Hepatocyte (in vitro differentiated cells): ENCODE measurements at places on chromosomes 1 and 21.

GRCh38 chr1:8154621-8155052, 128.5 kb upstream of the ERRFI1 start:
- peaks cover 4% of the 10 kb centered on the region for H3K4me1 ChIP-seq
- no peaks in the 10 kb centered on the region for H3K27me3 ChIP-seq
- peak overlapping the region; percentile 76 for H3K27ac ChIP-seq
- no peaks in the 10 kb centered on the region for H3K36me3 ChIP-seq
- peak; percentile 77 for DNase-seq

GRCh38 chr1:46544561-46545240, 6.7 kb downstream of the KNCN start:
- H3K4me3 ChIP-seq, result no peak overlapping the region
- peaks cover 67% of the 10 kb centered on the region for H3K27me3 ChIP-seq

DNA sequence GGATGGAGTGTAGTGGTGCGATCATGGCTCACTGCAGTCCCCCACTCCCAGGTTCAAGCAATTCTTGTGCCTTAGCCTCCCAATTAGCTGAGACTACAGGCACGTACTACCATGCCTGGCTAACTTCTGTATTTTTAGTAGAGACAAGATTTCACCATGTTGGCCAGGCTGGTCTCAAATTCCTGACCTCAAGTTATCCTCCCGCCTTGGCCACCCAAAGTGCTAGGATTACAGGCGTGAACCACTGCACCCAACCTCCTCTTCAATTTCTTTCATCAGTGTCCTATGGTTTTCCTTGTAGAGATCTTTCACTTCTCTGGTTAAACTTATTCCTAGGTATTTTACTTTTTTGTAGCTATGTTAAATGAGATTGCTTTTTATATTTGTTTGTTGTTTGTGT, 10.7 kb upstream of the MAST2 start:
- no peaks in the 10 kb centered on the region for H3K27me3 ChIP-seq
- no peaks in the 10 kb centered on the region for H3K36me3 ChIP-seq
- H3K27ac ChIP-seq, result no peak overlapping the region

- no peaks in the 10 kb centered on the region for H3K27me3 ChIP-seq
- H3K4me3 ChIP-seq, result no peak overlapping the region
- H3K27ac ChIP-seq, result no peak overlapping the region
- peaks cover 4% of the 10 kb centered on the region for H3K4me1 ChIP-seq
- no peaks in the 10 kb centered on the region for H3K36me3 ChIP-seq
Observed at GRCh38 chr1:29630756-29631155, 394.4 kb downstream of the PTPRU start.

DNA sequence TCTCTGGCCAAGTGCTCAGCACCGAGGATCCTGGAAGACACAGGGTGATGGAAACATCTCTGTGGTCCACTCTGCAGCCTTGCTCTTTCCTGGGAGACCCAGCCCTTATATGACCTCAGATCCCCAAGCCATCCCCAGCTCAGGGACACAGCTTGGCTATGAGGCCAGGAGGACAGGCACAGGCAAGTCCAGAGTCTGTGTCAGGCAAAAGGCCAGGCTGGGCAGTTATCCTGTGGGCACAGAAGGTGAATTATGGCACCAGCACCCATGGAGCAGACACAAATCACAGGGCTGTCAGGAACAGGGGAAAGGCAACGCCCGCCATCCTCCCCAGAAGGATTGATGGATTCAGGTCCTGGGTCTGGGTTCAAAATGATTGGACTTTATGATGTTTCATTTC, 52.1 kb upstream of the SCMH1 start:
- peaks cover 12% of the 10 kb centered on the region for H3K27me3 ChIP-seq
- no peaks in the 10 kb centered on the region for H3K36me3 ChIP-seq
- no peak overlapping the region for H3K4me3 ChIP-seq
- no peak for DNase-seq
